ENCODE measurements at places on chromosomes 2 and 18.
A peak's percentile ranks its signal among the peaks of the same experiment; 100 is the strongest.

DNA sequence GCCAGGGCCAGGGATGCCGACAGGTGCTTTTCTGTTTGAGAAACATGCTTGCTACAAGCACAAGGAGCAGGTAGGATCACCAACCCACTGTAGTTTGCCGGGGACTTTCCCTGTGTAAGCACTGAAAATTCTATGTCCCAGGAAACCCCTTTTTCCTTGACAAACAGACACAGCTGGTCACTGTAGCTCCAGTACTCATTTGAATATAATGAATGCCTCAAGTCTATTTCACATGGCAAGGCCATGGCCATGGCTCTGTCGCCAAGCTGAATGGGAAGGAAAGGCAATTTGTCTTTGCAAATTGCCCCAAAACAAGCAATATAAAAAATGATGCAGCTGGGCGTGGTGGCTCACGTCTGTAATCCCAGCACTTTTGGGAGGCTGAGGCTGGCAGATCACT is 49.6 kb upstream of the IGFBP2 start:
- DNase-seq: no peak

DNA sequence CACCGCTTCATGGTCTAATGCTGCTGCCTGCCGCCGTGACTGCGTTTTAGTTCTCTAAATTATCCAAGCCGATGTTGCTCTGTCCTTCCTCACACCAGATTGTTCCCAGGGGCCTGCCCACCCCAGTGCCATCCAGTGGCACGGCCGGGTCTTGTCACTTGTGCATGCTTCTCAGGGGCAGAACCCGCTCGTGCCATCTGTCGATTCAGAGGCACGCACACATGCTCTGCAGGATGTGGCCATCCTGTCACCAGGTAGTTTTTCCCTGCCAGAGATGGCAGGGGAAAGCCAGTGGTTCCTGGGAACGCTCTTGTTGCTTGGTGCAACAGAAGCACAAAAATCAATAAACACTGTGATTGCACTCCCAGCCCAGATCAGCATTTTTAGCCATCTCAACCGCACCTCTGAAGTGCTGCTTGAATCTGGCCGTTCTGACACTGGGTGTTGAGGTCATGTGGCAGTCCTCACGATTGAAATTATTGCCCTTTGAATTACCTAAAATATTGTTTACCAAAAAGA is 119.6 kb upstream of the BOD1L2 start:
- DNase-seq: no peak

DNA sequence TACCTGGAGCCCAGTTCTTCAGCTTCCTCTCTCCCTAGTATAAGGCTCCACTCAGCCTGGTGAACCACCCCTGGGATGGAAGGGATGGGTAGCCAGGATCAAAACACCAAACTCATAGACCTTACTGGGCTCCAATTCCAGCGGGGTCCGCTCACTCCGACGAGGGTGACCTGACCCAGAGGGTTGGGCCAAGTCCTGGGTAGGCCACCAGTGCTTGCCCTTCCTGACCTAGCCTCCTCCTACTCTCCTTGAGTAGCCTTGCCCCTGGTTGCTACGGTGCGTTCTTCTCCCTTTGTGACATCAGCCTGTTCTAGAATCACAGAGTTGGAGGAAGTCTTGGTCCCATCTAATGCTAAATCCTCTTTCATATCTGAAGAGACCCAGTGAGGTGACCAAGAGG is 537 bp upstream of the STAT4 start:
- no peak for DNase-seq

GRCh38 chr18:76977684-76978232 is 154.8 kb downstream of the MBP start:
- no peak for DNase-seq

GRCh38 chr2:215966274-215966673 is 47.1 kb downstream of the MREG start:
- DNase-seq: no peak

DNA sequence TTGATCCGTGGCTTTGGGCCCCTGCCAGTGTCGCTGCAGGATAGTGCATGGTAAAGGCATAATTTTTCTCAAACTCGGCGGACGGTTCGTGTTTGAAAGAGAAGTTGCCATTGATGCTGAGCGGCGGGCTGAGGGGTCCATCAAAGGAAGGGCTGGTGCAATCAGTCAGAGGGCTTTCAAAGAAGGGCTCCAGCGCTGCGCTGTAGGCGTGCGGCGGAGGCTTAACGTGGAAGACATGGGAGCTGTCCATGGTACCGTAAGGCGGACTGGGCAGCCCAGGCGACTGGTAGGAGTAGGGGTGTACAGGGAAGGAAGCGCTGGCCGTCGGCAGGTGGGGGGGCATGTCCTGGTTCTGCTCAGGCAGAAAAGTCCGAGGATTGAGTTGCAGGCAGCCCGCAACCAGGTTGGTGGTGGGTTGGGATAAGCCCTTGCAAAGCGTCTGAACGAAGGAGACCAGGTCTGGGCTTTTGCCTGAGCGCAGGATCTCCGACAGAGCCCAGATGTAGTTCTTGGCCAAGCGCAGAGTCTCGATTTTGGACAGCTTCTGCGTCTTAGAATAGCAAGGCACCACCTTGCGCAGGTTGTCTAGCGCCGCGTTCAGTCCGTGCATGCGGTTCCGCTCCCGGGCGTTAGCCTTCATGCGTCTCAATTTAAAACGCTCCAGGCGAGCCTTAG is 2.3 kb downstream of the NEUROD1 start:
- peak; percentile 49 for DNase-seq

DNA sequence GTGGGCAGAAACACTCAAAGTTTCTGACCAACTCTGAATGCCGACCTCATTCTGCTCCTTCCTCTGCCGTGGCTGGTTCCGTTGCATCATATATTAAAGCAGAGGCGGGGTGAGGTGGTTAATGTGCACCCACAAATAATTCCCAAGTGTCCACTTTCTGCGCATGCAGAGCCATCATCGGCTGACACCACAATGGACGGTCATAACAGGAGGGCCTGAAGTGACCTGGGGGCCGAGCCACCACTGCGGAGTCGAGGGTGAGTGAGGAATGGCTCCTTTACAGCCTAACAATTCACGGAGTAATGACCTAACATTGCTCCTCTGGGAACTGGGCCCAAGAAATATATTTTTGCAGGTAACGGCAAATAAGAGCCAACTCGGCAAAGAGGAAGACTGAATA is 32.9 kb upstream of the GLI2 start:
- no peak for DNase-seq

- no peak for DNase-seq
These were observed 402.9 kb downstream of the ERBB4 start for GRCh38 chr2:212135739-212136138.

DNA sequence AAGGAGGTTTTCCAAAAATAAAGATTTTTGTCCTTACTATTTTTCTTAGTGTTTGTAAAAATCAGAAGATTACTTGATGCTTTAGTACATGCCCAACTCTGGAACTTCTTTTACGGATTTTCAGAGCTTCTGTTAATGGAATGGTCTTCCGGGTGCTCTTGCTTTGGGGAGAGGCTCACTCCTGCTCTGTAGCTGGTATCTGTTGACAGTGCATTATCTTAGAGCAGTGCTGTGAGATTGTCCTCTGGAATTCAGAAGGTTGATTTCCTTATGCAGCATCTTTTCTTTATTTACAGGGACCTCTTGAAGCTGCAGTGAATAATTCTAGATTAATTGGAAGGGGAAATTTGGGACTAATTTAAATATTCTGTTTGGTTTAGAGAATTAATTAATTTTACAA is 4.6 kb downstream of the MAPRE2 start:
- no peak for DNase-seq

DNA sequence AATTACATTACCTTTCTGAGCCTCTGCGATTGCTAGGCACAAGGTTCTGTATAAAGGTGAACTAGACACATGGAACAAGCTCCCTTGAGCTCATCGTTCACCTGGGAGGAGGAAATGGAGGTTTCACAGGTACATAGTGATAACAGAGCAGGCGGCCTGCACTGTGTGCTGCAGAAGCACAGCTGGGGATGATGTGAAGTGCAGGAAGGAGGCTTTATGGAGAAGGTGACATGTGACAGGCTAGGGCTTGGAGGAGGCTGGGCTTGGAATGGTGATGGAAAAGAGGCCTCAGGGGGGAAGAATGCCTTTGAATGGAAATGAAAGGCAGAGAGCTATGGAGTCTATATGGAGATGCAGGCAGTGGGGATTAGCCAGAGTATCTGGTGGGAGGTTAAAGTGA is 22.9 kb downstream of the MARCHF4 start:
- no peak for DNase-seq

DNA sequence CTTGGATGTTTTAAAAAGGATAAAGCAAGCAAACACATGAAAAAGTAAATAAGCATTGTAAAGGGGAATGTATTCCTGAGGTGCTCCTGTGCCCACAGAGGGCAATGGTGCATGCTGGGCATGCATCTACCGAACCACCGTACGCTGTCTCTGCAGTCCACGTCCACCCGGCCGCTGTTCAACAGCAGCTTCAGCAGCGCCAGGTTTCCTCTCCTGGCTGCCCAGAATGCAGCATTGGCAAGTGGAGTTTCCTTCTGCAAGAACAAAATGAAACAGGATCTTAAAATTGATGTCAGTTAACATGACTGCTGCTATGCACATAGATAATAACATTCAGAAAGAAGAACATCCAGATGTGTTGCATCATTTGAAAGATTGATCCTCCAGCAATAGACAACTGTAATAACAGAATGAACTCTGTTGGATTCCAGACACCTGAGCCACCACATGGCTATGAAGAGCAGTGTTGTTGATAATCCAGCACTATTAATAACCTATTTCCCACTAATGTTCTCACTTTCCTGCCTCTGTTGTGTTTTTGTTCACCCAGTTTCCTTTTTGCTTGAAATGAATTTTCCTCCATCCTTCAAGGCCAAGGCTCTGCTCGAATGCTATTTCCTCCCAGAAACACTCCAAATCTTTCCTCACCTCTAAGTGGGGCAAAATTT is 13.6 kb downstream of the ANKRD29 start:
- no peak for DNase-seq

DNA sequence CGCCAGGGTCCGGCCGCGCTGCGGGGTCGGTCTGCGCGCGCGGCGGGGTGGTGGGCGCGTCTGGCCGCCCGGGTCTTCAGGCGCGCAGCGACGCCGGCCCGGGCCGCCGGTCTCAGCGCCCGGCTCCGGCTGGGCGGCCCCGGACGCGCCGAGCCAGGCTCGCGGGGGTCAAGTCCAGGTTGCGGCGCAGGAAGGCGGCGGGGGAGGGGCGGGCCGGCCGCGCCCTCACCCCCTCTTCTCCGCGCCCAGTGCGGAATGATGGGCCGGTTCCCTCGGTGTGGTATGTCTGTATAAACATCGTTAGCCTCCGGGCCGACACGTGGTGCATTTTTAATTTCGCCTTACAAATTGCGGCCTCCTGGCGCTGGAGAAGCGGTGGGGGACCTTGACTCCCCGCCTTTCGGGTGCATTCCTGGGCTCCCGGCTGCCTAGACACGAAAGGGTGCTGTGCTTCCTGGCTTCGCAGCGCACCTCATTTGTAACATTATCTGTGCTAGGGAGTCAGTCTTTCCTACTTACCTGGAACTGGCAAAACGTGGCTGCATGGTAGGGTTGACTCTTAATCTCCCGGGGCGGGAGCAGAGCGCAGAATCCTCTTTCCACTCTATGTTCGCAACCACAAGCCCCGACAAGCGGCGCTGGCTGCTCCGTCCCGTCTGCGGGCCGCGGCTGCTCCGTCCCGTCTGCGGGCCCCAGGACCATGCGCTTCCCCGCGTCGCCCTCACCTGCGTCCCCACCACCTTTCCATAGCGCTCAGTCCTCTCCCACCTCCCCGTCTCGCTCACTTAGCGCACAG is 69.0 kb downstream of the CTAGE1 start:
- no peak for DNase-seq

GRCh38 chr2:45664635-45665261 is 13.3 kb downstream of the PRKCE start:
- no peak for DNase-seq

- DNase-seq: no peak
These were observed 286.2 kb downstream of the TCF4 start for GRCh38 chr18:55301824-55302166.

DNA sequence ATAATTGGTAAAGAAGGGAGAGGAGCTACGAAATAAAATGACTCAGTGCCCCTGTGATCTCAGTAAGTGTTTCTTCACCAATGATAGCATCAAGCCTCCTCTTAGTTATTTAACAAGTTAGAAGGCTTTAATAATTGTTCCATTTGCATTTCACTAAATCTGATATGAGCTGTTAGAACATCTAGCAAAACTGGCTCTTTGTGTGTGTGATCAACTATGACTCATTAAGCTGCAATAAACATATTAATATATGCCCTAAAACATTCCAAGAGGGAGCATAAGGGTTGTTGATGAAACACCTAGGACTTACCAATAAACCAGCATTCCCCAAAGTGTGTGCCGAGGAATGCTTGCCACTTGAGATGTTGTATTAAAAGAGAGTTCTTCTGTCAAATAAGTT is 115.2 kb downstream of the OSBPL6 start:
- DNase-seq: no peak

- DNase-seq: no peak
These were observed 45.4 kb upstream of the PTMA start for GRCh38 chr2:231662811-231663457.

GRCh38 chr2:60819155-60819862 is 62.1 kb upstream of the REL start:
- DNase-seq: peak; percentile 93

Data from CD4-positive, alpha-beta T cell (primary cell).